ENCODE measurements at places on chromosomes 1 and 21.

- DNase-seq = no peak
Observed at GRCh38 chr1:165351863-165352441, 4.6 kb downstream of the LMX1A start.

GRCh38 chr1:37845786-37846185, 13.6 kb downstream of the MTF1 start:
- no peak for DNase-seq

DNA sequence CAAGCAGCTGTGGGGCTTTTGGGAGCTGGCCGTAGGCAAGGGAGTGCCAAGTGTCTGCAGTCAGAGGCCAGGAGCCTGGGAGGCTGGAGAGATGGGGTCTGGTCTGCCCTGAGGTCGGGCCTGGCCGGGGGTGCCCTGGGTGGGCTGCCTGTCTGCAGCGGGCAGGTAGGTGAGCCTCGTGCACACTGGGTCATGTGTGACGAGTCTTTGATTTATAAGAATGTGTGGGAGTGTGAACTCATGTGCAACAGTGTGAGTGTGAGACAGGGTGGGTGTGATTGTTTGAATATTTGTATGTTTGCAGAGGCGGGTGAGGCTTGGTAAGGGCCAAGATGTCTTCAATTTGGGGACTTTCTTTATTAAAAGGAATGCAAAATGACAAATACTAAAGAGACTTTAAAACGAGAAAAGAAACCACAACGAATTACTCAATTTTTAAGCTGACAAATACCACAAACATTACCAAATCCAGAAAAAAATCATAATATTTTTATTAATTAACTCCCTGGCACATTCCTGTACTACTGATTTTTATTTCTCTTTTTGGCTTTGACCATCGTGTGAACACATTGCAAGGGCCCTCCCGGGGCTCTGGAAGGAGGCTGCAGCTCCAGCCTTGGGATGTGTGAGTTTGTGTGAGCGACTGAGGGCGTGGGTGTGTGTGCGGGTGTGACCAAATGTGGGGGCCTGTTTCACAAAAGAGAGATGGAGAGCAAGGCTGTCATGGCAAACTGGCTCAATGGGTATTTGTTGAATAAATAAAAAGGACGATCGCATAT, 110.3 kb upstream of the WNT4 start:
- no peak for DNase-seq

DNA sequence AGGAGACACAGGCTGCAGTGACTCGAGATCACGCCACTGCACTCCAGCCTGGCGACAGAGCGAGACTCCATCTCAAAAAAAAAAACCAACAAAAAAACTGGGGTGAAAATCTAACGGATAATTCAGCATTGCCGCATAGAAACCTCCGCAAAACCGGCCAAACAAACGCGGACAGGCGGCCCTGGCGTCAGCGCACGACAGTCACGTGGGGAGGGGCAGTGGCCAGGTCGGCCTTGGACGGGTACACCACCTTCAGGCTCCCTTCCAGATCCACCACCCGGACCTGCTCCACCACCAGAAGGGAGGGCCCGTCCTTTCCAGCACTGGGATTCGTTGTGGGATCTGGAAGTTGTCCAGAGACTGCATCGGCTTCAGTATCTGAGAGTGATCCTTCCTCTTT, 8.4 kb downstream of the SMIM1 start:
- DNase-seq = no peak

DNA sequence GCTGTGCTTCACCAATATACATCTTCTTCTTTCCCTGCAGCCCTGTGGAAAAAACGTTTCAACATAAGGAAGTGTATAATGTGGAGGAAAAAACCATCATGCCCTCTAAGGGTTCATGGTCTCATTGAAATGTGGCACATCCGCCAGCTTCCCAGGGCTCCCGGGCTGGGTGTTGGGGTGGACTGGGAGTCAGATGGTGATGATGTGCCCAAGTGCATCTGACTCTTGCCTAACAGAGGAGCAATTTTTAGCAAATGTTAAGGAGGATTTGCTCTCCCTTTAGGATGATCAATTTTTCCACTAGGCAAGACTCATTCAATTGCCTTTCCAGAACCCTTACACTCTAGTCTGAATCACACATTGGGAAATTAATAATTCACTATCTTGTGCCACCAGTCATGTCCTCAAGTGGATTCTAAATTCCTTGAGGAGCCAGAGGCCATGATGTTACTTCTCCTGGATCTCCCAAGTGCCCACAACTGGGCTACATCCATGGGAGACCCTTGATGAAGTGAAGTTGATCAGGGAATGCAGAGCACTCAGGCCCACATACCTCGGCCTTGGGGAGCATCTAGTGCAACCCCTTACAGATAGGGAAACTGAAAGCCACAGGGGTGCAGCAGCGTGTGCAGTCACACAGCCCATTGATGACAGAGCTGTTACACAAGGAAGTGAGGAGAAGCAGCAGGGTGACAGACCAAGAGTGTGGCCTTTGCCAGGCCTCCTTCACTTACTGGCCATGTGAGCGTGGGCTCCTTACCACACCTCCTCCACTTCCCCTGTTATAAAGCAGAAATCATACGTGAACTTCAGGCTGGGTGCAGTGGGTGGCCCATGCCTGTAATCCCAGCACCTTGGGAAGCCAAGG, 100.0 kb upstream of the SLC44A3 start:
- no peak for DNase-seq

- no peak for DNase-seq
Observed at GRCh38 chr1:40462956-40463590, 12.8 kb downstream of the ZFP69B start.

DNA sequence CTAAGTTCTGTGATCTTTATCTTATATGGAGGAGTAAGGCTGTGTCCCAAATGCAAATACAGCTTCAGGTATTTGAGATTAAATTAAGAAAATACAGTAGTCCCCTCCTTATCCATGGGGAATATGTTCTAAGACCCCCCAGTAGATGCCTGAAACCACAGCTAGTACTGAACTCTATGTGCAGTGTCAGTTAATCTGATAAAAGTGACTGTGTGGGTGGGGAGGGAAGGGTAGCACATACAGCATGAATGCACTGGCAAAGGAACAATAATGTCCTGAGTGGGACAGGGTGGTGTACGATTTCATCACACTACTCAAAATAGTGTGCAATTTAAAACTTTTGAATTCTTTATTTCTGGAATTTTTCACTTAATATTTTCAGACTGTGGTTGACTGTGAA, 83.1 kb downstream of the HS2ST1 start:
- DNase-seq = no peak

- DNase-seq = no peak
Observed at GRCh38 chr1:228743405-228743804, 8.1 kb downstream of the RHOU start.

- DNase-seq = no peak
Observed at GRCh38 chr1:195173753-195174152, 1434.5 kb downstream of the KCNT2 start.

DNA sequence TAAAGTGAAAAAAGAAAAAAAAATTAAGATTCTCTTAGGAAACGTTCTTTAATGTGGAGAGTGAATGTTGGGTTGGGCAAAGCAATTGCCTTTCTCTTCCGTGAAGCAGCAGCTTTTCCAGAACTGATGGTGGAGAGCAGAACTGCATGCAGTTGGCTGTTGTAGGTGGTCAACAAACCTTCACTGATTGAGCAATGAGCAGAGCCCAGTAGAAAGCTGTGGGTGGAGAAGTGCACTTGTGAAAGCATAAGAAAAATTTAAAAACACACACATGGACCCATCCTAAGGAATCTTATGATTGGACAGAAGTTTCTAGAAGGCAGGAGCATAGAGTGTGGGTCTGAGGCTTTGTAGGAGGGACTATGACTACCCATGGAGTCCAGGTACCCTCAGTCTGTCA, 4.5 kb downstream of the PRELP start:
- DNase-seq = no peak

GRCh38 chr1:201282931-201283829, at the start of gene PKP1:
Gene PKP1 (plus strand): TSS chr1:201283506. CDS start chr1:201283703, 197 bp downstream.
- no peak for DNase-seq

DNA sequence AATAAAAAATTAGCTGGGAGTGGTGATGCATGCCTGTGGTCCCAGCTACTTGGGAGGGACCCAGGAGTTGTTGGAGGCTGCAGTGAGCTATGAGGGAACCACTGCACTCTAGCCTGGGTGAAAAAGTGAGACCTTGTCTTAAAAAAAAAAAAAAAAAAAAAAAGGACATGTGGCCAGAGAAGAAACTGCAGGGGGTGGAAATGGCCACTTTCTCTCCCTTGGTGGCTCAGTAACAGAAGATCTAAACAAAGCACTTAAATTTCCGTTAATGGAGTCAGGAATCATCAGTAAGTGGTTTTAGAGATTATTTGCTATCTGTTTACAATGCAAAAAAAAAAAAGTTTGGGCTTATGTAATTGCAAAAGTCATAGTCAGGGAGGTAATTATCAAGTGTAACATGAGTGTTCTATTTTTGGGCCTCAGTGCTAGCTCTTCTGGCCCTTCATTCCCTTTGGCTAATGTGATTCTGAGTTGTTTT, 19.3 kb upstream of the OPRD1 start:
- DNase-seq = no peak

DNA sequence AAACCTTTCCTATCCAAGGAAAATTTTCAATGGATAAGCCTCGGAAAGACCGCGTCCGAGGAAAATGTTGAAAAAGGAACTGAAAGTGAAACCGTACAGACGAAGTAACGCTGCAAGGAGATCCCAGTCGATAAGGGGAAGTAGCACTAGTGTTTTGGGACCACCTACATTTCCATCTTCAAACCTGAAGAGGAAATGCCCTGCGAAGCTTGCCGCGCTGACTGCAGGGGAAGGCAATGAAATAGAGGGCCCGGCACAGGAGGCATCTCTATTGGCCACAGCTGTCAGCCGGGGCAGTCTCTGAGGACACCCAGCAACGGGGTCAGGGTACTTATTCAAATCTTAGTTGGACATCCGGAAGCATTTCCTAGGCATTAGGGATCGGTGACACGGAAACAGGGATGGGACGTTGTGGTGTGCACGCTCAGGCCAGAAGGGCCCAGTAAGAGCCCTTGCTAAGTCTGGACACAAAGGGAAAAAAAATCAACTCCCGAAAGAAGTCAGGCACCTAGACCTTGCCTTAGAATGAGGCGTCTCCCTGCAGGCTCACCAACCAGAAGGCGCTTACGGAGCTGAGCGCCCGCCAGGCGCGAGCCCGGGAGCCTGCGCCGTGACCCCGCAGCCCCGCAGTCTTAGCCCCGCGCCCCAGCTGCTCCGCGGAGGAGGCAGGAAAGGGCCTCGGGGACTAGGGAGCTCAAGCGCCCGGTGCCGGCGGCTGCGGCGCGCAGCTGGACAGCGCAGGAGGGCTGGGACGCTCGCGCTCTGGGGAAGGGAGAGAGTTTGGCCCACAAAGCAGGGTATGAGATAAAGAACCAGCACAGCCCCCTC, 655 bp downstream of the USF1 start:
- no peak for DNase-seq

- DNase-seq = no peak
Observed at GRCh38 chr1:45623972-45624371, at the start of gene CCDC17. Gene CCDC17 (minus strand): TSS chr1:45624054. CDS start chr1:45623909, 145 bp downstream.

GRCh38 chr21:45931397-45931969, 50.1 kb upstream of the COL6A1 start:
- DNase-seq = no peak

DNA sequence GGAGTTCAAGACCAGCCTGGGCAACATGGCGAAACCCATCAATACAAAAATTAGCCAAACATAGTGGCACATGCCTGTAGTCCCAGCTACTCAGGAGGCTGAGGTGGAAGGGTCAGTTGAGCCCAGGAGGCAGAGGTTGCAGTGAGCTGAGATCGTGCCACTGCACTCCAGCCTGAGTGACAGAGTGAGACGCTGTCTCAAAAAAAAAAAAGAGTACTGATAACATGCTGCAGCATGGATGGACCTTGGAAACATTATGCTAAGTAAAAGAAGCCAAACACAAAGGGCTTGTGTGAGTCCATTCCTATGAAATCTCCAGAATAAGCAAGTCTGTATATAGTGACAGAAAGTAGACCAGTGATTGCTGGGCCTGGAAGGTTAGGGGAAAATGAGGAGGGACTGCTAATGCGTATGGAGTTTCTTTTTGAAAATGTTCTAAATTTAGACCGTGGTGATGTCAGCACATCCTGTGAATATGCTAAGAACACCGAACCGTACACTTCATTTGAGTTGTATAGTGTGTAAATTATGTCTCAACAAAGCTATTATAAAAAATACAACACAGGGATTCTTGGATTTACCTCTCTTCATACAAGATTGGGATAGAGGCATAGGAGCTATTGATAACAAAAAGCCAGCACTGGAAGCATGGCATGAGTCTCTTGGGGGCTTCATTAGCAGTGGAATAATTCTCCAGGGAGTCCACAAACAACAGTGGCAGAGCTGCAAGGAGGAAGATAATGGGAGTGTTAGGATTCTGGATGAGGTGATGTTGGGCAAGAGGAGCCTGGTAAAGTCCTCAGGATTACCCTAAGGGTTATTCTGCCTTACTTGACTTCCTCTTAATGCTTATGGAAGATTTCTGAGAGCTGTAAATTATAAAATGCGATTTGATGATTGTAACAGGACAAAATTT, 73.5 kb downstream of the TTC3 start:
- no peak for DNase-seq

GRCh38 chr1:184284900-184285299, 101.9 kb upstream of the C1orf21 start:
- DNase-seq = no peak

DNA sequence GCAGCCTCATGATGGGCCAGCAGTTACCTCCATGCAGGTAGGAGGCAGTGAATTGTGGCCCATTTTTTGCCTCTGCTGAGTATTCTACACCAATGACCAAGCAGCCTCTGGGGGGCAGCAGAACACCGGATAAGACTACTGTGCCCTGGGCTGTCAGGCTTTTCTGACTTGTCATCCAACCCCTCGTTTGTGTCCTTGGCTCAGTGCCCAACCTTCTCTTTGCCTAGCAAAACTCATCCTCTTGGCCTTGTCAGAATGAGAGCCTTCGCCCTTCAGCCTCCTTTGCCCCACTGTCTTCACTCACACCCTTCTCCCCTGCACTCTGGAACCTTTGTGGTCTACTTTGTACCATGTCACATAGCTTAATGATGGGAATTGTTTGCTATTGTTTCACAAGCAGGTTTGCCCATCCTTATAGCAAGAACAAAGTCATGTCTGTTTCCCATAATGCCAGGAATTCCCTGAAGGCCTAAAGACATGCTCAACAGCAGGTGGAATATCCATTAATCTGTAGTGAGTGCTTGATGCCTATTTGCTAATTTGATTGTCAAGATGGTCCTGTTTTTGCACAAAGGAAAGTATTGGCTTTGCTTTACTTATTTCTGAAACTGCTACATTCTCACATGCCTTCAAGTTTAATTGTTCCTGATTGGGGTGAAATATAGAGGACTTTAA, 255.9 kb downstream of the HHAT start:
- DNase-seq = peak; percentile 22

- no peak for DNase-seq
Observed at GRCh38 chr21:20270365-20271055, 727.7 kb upstream of the NCAM2 start.

DNA sequence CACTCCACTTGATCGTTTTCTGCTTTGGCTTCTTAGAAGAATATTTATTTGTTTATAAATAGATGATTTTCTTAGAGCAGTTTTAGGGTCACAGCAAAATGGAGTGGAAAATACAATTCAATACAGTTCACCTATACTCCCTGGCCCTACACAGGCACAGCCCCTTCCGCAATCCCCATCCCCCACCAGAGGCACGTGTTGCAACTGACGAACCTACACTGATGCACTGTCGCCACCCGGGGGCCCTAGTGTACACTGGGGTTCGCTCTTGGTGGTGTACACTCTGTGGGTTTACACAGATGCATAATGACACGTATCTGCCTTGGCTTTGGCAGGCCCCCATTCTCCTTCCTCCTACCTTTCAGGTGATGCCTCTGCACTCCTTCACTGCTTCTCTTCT, 8.0 kb downstream of the ECHDC2 start:
- DNase-seq = no peak
